Stimulated activated CD8-positive, alpha-beta memory T cell treated with anti-CD3 and anti-CD28 coated beads, Interleukin-15, amount 100 ng/mL, for 24 hours (primary cell): ENCODE measurements at places on chromosomes 3 and 15.
A peak's percentile ranks its signal among the peaks of the same experiment; 100 is the strongest.

- DNase-seq: no peak
These were observed 583.8 kb downstream of the FOXP1 start for GRCh38 chr3:70999730-71000129.

- no peak for DNase-seq
These were observed 522.3 kb downstream of the IGSF11 start for GRCh38 chr3:118512301-118512700.

DNA sequence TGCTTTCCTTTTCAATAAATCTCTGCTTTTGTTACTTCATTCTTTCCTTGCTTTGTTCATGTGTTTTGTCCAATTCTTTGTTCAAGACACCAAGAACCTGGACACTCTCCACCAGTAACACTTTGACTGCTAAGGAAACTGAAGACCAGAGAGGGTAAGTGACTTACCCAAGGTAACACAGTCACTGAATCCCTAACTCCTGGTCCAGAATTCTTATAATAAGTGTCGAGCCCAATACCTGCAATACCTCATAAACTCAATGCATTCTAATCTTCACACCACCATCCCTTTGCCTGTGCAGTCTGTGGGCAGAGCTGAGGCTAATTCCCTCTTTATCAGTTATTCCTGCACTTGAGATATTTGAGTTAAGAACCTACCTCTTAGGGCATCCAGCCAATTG, 237.8 kb downstream of the UACA start:
- DNase-seq: no peak

DNA sequence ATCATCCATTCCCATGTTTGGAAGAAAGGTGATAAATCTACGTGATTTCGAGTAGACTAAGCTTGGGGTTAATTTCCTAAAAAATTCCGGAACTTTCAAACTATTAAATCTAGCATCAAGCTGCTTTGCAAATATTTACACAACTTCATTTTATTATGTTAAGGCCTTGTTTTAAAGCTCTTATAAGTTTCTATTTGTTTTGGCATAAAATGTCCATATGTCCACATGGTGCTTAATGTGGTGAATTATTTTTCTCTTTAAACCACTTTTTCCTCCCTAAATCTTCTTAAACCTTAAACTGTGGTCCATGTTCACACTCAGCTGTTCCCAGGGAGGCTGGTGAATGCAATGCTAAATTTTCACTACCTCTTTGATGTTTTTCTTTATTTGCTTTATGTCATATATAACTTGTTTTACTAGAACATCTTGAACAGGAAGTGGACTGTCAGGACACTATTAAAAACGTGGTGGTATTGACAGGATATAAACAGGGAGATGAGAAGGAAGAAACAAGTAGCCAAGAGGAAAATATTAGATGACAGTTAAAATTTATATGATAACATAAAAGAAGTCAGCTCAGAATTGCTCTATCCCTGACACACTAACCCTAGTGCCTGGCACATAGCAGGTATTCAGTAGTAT, 72.5 kb upstream of the AGTR1 start:
- DNase-seq: no peak

DNA sequence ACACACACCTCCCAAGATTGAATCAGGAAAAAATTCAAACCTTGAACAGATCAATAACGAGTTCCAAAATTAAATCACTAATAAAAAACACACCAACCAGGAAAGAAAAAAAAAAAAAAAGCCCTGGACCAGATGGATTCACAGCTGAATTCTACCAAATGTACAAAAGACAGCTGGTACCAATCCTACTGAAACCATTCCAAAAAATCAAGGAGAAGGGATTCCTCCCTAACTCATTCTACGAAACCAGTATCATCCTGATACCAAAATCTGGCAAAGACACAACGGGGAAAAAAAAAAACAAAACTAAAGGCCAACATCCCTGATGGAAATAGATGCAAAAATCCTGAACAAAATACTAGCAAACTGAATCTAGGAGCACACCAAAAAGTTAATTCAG, 54.4 kb upstream of the SLC12A8 start:
- DNase-seq: no peak

DNA sequence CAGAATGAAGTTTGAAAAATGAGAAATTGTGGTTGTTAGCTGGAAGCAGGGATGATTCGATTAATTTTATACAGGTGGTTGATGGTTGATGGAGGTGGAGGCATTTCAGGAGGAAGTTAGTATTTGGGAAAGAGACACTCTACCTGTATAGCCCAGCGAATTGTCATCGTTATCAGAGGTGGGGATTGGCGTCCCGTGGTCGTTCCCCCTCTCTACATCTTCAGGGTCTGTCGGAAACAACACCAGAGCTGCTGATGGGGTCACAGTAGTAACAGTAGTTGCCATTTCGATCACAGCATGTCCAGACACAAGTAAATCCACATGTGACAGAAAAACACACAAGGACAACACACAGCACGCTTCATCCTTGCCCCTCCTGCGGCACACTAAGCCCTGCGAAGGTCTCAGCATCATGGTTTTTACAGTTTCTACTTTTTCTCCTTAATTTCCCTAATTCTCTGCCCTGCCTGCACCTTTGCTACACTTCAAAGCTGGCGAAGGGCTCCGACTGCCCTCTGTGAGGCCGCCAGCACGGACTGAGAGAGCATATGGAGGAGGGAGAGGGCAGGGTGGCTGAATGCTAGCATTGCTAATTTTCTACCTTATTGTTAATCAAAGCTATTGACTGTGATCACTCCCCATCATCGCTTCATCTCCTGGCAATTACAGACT, 642.3 kb downstream of the ROBO1 start:
- DNase-seq: no peak

DNA sequence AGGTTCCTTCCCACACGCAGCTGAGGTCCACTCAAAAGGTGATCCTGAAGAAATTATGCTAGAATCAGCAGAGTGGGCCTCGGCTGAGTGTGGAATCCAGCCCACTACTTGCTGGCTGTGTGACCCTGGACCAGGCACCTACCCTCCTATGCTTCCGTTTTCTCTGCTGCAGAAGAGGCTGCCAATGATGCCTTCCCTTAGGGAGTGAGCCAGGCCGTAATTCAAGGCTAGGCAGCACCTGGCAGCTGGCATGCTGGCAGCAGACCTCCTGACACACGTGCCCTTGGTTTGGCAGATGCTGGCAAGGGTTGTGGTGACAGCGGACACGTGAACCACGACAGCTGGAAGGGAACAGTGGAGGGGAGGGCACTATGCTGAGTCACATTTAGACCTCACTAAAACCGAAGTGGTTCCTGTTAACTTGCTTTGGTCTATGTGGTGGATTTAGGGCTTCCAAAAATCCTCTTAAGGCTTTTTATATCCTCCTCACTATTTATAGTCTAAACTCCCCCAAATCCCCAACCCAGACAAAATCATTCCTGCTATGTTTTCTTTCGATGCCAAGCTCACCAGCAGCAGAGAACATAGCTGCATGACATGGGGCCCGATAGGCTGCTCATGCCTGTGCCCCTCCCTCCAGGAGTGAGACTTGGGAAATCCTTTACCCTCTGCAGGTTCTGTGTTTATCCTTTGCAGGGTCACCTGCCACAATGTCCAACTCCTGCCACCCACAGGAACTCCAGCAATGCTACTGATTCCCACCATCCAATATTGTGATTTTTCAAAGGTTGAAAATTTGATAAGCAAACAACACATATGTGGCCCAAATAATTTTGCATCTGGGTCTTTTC, 10.6 kb upstream of the PCSK6 start:
- no peak for DNase-seq

DNA sequence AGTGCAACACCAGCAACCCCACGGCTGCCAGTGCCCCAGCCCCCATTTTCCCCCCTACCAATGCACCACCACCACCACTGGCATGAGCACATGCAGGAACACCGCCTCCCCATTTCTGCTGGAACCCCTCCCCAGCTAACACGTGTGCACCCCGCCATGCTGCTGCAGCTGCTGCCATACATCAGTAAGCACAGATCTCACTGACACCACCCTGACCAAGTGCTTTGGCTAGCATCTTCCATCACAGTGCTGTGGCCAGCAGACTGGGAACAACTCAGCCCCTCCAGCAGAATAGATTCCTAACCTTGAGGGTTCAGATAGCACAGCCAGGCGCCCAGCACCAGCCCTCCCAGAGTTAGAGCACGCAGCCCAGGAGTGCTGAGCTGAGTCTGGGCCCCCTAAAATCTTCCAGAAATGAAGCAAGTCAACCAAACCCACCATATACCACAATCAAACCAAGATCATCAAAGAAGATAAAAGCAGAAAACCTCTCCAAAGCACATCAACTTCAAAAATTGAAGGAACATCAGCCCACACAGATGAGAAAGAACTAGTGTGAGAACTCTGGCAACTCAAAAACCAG, 81.2 kb upstream of the CDV3 start:
- DNase-seq: no peak

DNA sequence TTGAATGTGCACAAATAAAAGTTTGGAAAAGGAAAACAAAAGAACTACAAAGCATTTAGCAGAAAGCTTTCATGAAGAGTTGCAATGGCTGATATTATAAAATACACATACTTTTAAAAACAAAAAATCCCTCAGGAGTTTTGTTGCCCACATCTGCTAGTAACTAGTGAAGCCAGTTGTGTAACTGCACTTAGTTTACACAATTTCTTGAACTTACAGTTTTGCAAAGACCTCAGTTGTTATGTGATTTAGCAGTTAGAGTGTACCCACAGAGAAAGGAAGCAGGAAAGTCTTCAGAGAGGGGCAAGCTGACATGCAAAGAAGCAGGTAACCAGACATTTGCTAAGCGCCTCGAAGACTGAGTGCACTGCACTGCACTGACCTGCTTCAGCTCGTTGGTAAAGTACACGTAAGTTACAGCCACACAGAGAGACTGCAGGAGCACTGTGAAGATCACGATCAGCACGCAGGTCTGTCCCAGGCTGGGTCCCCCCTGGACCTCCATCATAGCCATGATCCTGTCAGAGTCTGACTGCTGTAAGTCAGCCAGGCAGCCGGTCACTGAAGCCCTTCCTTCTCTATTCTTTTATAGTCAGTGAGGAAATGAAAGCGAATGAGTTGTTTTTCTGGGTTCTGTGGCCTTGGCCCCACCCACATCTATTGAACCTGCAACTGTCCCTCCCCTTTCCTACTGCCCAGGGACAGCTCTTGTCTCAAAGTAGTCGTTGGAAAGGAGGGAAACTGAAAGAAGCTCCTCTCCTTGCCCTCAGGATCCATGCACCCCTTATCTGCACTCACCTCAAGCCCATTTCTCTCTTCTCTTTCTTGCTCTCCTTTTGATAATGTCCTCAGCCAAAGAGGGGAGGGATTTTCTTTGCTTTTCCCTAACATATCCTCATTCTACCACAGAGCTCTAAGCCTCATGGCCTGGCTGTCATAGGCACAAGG, at the start of gene TNFSF10:
TNFSF10 (minus strand) TSS at position 560 of the 948 bp plus-strand sequence; CDS start at position 514, 46 bp downstream.
- DNase-seq: no peak

- no peak for DNase-seq
These were observed 258.3 kb downstream of the DIPK2A start for GRCh38 chr3:144229953-144230352.

GRCh38 chr3:121863801-121864200, 28.8 kb downstream of the EAF2 start:
- no peak for DNase-seq

- no peak for DNase-seq
These were observed 45.9 kb downstream of the TMEM45A start for GRCh38 chr3:100538339-100538706.

DNA sequence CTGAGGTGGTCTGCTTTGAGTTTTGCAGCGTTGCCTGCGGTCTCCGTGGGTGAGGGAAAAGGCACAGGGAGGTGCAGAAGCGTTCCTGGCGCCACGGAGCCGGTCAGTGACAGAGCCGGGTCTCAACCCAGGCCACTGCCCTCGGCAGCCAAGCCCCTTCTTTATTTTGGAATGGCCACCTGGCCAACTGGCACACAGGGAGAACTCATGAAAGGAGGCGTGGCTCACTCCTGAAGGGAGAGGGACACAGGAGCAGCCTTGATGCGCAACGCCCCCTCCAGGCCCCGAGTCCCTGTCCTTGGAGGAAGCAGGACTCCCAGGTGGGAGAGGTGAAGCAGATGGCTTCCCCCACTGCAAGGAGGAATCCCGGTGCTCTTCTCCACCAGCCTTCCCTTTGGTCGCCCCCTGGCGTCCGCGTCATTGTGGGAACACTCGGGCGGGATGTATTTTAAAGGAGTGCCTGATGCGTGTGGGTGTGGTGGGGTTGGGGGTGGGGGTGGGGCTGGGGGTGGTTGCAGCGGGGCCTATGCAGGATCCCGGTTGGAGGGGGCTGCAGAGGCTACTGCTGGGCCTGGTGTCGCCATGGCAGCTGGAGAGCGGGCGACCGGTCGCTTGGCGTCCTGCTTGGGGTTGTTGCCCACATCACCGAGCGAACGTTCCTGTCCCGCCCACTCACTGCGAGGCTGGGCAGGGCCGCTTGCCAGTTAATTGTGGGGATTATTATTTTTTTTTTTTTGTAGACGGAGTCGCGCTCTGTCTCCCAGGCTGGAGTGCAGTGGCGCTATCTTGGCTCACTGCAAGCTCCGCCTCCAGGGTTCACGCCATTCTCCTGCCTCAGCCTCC, 32.6 kb downstream of the APBA2 start:
- no peak for DNase-seq

- no peak for DNase-seq
These were observed 12.4 kb downstream of the HES1 start for GRCh38 chr3:194148383-194148782.

DNA sequence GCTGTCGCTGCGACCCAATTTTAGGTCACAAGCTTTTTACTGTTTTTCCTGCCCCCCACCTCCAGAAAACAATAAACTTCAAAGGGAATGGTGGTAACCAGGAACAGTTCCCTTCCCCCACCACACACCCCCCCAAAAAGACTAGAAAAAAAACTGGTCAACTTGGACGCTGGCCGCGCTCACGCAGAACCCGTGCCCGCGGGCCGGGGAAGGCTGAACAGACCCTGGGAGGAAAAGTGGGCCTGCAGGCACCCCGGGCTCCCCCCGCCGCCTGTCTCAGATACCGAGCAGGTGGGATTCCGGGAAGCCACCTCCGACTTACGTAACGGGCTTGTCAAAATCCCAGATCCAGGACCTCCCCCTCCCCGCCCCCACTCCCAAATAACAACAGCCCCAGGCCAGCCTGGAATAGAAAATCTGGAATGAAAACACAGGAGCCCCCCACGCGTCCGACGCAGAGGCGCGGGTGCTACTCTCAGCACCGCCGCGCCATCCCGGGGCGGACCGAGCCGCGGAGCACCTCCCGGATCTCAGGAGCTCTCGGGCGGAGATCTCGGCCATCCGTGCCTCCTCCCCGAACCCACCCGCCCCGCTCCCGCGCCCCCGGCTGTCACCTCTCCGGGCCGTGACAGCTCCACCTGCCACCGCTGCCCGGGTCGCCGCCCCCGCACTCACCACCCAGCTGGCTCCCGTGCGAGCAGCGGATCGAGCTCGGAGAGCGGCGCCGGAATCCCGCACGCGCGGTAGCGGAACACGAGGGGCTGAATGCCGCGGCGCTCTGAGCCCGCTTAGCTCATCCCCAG, 557 bp downstream of the DENND4A start:
- DNase-seq: peak; percentile 13

GRCh38 chr15:40332113-40332781, 8.5 kb downstream of the CCDC9B start:
- no peak for DNase-seq

DNA sequence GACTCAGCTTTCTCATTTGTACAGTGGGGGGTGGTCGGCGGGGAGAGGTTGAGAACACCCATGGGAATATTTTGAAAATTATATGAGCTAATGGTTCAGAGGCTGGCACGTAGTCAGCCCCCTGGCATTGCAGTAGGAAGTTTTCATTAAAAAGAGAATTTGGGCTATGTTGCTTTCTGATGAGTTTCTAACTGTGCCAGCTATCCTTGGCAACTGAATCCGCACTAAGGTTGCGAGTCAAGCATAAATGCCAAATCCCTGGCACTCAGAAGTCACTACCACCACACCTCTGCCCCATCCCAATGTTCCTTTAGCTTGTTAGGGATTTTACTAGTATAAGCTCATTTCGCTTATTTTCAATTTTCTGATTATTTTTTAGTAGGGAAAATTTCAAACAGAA, 91.6 kb downstream of the DNASE1L3 start:
- DNase-seq: no peak
